Stimulated activated CD4-positive, alpha-beta T cell treated with anti-CD3 and anti-CD28 coated beads, TNF-alpha, amount 100 ng/mL, for 24 hours (primary cell): ENCODE measurements at places on chromosomes 13 and 19.

DNA sequence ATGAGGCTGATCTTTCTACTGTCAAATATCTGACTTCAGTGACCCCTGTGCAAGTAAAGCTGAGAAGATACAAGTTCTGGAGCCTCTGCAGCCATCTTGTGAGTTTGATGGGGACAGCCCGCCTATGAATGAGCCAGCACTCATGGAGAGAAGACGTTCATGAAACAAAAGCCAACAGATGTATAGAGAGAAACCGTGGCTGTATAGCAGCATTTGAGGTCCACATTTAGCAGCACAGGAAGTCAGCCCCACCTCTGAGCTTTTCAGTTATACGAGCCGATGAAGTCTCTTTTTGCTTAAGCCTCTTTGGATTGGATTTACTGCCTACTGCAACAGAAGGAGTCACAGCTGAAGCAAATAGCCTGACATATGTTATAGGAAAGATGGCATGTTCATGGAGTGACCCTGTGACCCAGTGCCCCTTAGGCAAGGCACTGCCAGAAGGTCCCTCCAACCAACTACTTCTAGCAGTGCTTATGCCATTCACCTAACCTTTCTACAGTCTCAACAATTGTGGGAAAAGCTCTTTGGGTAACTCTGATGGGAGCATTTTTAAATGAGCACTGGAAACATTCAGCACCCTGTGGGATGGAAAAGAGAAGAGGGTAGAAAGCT, 3.5 kb upstream of the DLEU7 start:
- DNase-seq, result no peak

DNA sequence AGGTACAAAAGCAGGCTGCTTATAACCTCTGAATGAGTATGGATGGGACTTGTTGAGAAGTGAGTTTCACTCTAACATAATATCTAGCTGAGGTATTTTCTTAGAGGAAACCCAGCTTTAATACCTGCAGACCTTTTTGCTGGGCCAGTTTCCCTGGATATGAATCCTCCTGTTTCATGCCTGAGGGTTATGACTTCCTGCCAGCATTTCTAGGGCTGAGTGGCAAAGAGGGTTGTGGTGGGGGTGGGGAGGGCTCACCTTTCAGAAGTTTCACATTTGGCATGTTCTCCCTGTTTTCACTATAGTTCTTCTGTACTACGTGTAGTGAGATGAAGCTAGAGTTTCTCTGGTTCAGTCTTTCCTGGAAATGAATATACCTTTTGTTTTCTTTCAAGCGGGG, 73.7 kb downstream of the LACC1 start:
- DNase-seq, result no peak

- no peak for DNase-seq
Measured at GRCh38 chr19:29002336-29002735, 210.6 kb downstream of the UQCRFS1 start.

DNA sequence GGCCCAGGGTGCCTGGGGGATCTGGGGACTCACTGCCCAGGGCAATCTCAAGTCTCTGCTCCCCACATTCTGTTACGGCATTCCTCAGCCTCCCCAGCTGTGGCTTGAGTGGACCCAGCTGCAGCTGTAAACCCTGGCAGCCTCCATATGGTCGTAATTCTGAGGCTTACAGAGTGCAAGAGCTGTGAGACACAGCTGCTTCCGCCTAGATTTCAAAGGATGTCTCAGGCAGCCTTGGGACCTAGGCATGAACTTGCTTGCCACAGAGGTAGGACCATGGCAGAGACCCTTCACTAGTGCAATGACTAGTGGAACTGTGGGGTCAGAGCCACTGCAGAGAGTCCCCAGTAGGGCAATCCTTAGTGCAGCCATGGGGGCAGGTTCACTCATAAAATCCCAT, 297.5 kb downstream of the ENOX1 start:
- DNase-seq, result no peak

DNA sequence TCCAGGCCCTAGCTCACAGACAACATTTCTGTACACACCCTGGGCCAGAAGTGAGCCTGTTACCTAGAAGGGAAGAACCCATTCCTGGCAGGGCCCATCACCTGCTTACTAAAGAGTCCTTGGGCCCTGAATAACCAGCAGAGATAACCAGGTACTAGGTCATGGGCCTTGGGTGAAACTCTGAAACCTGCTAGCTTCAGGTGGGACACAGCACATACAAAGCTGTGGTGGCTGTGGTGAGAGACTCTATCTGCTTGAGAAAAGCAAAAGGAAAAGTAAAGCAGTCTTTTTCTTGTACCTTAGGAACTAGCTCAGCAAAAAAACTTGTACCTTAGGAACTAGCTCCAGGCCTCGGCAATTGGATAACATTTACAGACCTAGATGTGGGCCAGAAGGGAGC, 1895.9 kb upstream of the PCDH20 start:
- no peak for DNase-seq
